ENCODE measurements at places on chromosomes 1 and 21. TPM values are rescaled to one million over a fixed set of nuclear protein-coding genes. Genes with fewer than 3 reads are reported as not detected.

GRCh38 chr1:104932030-104932915 lies 1182.6 kb downstream of the AMY1C start:
- no peaks in the 10 kb centered on the region for H3K27me3 ChIP-seq
- H3K4me1 ChIP-seq = no peaks in the 10 kb centered on the region
- no peak for DNase-seq
- no peak overlapping the region for H3K27ac ChIP-seq
- no peaks in the 10 kb centered on the region for H3K36me3 ChIP-seq
- no peak overlapping the region for H3K4me3 ChIP-seq

GRCh38 chr1:64703600-64703999 lies 41.3 kb upstream of the RAVER2 start:
- no peaks in the 10 kb centered on the region for H3K27me3 ChIP-seq
- DNase-seq = no peak
- H3K27ac ChIP-seq = no peak overlapping the region
- no peaks in the 10 kb centered on the region for H3K4me1 ChIP-seq

DNA sequence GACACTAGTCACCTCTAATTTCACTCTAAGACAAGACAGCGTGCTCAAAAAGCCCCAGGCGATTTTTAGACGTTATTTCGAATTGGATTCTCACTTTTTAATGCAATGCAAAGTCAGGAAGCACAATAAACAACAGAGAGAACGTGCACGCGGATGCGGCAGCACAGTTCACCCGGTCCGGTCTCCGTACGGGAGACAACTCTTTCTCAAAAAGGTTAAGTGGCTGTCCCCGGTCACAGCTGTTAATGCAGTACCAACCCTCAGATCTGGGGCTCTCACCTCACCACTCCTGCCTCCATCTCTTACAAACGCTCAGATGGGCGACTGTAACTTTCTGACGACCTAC lies 1.2 kb downstream of the HP1BP3 start:
- H3K4me1 ChIP-seq = peaks cover 13% of the 10 kb centered on the region
- peak overlapping the region; percentile 90 for H3K4me3 ChIP-seq
- H3K27me3 ChIP-seq = no peaks in the 10 kb centered on the region
- H3K36me3 ChIP-seq = no peaks in the 10 kb centered on the region
- H3K27ac ChIP-seq = peak overlapping the region; percentile 98

- no peak for DNase-seq
- no peak overlapping the region for H3K27ac ChIP-seq
- H3K36me3 ChIP-seq = no peaks in the 10 kb centered on the region
- H3K4me3 ChIP-seq = no peak overlapping the region
- no peaks in the 10 kb centered on the region for H3K4me1 ChIP-seq
Measured at GRCh38 chr21:26934383-26934782, 32.5 kb downstream of the ADAMTS5 start.

DNA sequence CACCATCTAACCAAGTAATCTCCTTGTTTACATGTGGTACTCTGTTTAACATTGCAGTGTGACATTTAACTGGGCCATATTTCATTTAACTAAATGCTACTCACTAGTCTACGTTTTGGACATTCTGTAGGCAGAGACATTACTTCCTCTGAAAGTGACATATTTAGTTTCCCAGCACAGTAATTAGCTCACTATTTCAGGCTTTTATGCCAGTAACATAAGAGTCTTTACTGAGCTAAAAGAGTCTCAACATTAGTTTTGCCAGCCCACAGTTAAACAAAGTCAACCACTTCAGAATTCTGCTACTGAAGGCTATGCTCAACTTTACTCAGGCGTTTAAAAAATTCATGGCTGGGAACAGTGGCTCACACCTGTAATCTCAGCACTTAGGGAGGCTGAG lies 2.6 kb upstream of the TNFRSF9 start:
- H3K4me3 ChIP-seq = no peak overlapping the region
- H3K27me3 ChIP-seq = no peaks in the 10 kb centered on the region
- H3K36me3 ChIP-seq = no peaks in the 10 kb centered on the region
- H3K27ac ChIP-seq = no peak overlapping the region
- no peak for DNase-seq
- no peaks in the 10 kb centered on the region for H3K4me1 ChIP-seq

DNA sequence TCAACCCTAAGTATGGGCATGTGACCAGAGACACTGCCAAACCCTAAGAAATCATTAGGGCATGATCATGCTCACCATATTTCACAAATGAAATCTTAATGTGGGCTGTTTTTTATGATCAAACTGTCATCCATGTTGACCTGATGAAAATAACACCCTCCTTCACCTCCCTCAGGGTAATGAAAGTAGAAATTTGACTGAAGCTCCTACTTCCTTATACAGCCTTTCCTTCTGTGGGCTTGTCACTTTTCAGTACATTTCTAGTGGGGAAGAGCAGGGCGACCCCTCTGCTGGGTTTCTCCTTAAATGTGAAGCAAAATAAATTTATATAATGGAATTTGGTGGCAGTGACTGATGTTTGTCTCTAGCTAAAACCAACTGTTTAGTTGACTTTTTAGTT lies 25.9 kb downstream of the IVNS1ABP start:
- no peak overlapping the region for H3K27ac ChIP-seq
- H3K4me1 ChIP-seq = no peaks in the 10 kb centered on the region

Gene CA6
- total RNA-seq = not detected

Gene TMEM61
- 8.3 TPM for total RNA-seq

Gene PRAMEF2
- not detected for total RNA-seq

Measured in breast epithelium (tissue), 4 donors.